NAMALWA (cell line): ENCODE measurements at places on chromosomes 11 and 22.

- no peak for DNase-seq
These were observed 734.7 kb downstream of the KCNA4 start for GRCh38 chr11:29282088-29282487.

DNA sequence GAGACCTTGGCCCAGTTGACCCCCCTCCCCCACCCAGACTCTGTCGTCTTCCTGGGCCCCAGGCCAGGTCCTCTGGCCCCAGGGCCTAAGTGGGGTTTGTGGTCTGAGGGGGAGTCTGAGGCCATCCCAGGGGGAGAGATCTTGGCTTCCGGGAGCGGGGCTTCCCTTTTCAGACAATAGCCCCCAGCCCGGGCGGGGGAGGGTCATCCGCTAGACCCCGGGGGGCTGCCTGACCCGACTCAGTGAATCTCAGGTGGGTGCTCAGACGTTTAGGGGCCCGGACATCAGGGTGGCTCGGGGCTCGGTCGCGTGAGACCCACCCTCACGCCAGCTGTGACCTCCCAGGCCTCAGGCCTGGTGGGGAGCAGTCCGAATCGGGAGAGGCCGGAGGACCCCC is 609 bp downstream of the MAPK11 start:
- DNase-seq = no peak

DNA sequence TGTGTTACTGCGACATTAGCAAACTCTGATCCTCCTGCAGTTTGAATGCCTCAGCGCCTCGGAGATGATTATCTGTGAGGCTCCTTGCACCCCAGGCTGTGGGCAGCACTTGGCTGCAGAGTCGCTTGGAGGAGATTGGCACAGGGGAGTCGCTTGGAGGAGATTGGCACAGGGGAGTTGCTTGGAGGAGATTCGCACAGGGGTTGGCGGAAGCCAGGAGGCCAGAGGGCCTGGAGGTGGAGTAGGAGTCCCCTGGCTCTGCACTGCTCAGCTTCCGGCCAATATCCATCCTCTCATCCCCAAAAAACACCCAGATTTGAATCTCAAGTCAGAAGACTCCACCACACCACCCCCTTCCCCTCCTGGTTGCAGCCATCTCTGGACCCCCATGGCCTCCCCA is 192.6 kb upstream of the NECTIN1 start:
- no peak for DNase-seq

DNA sequence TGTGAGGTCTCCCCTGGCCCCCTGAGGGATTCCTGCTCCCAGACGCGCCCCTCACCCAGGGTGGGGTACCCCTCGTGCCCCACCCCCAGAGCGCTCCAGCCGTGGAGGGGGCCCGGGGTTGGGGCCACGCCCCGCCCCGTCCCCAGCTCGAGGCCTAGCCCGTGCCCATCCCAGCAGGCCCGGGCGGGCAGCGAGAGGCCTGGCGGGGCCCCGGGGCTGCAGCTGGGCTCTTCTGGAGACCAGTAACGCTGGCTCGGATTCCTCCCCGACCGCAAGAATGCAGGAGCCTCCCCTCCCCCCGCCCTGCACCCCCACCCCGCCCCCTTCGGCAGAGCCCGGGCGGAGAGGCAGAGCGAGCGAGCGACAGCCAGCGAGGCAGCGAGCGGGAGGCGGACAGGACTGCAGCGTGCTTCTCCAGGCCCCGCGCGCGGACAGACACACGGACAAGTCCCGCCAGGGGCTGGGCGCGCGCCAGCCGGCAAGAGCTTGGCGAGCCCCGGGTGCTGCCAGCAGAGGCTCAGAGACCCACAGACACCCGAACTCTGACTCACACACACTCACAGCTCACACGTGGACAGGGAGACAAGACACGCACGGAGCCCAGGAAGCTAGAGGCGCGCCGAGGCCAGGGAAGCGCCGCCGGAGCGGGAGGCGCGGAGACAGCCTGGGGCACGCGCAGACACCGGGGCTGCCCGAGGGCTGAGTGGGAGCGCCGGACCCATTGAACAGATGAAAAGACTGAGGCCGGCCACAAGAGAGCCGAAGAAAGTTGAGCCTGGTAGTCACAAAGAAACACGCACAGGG is 15.2 kb downstream of the BCL9L start:
- DNase-seq = no peak

GRCh38 chr11:9176550-9176949 is 85.2 kb upstream of the SCUBE2 start:
- DNase-seq = no peak

DNA sequence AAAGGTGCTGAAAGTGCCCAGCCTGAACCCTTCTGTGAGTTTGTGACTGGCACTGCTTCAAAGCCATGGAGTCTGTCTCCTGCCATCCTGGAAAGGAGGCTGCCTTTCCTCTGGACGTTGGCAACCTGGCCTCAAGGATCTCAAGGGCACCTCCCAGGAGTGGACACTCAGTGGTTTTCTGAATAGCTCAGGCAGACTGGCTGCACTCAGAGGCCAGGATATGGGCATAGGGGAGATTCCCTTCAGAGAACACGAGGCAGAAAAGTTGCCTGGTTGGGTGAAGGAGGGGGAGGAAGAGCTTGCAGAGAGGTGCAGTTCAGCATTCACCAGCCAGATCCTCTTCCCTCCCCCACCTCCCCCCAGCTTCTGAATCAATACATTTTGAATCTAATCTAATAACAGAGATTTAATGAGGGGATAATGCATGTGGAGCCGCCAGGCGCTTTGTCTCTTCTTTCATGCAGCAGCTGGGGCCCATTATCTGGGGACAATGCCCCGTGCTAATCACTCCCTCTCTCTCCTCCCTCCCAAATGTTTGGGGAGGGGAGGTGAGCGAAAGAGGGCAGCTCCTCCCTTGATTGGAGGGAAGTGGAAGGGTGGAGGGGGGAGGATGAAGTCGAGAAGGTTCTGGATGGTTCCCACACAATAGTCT is 17.7 kb downstream of the HTR3A start:
- DNase-seq = no peak

- DNase-seq = no peak
These were observed 443.4 kb upstream of the ISX start for GRCh38 chr22:34622602-34623001.
